ENCODE measurements at places on chromosomes 5 and 9. TPM values are rescaled to one million over a fixed set of nuclear protein-coding genes. Genes with fewer than 3 reads are reported as not detected.
A peak's percentile ranks its signal among the peaks of the same experiment; 100 is the strongest.

Gene LCN15
- total RNA-seq = not detected

Gene SGCD
- total RNA-seq = 2.9 TPM

GRCh38 chr5:142749321-142749720 is 20.9 kb upstream of the ARHGAP26 start:
- peak; percentile 73 for DNase-seq

GRCh38 chr5:37773809-37774208 is 66.0 kb downstream of the GDNF start:
- peak; percentile 15 for DNase-seq

Gene IQGAP2
- 1.9 TPM for total RNA-seq

Gene TMEM232
- 1.7 TPM for total RNA-seq

DNA sequence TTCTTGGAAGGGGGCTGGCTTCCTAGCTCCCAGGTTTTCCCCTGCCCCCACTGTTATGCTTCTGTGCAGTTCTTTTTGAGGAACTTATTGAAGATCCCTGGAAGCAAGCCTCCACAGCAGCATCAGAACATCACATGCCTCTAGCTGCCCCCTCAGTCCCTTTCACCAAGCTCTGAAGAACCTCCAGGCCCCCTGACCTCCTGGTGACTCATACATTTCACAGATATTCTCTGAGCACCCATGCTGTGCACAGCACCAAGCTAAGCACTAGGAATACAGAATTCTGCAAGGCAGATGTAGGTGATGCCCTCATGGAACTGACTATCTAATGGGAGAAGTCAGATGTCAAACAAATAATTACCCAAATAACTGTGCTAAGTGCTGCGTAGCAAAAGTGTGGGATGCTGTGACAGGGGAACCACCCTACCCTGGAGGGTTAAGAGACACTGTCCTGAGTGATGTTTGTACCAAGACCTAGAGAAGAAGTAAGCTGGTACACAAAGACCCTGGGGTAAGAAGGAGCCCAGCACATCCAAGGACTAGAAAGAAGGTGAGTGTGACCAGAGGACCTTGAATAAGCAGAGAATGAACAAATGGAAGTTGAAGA is 213.7 kb upstream of the NR4A3 start:
- DNase-seq = no peak
